ENCODE measurements at places on chromosomes 12 and 14.

DNA sequence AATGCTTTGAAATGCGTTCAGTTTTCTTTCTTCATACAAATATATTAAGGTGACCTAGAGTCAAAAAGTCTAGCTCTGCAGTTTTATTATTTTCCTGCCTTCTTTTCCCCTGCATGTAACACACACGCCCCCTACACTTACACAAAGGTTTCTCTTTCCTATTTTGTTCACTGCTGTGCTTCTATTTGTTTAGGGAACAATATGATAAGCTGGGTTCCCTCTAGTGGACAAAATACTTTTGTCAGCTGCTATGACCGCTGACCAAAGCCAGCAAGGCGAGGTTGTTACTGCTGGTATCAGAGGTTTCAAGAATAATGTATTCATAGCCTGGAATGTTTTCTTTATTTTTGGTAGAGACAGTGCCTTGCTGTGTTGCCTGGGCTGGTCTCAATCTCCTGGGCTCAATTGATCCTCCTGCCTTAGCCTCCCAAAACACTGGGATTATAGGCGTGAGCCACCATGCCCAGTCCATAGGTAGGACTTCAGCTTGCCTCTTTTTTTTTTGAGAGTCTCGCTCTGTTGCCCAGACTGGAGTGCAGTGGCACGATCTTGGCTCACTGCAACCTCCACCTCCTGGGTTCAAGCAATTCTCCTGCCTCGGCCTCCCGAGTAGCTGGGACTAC, 33.4 kb downstream of the FNTB start:
- DNase-seq = no peak

GRCh38 chr12:22321638-22322037, 12.9 kb downstream of the ST8SIA1 start:
- DNase-seq = no peak

GRCh38 chr12:46504494-46504893, 131.9 kb upstream of the SLC38A2 start:
- no peak for DNase-seq

DNA sequence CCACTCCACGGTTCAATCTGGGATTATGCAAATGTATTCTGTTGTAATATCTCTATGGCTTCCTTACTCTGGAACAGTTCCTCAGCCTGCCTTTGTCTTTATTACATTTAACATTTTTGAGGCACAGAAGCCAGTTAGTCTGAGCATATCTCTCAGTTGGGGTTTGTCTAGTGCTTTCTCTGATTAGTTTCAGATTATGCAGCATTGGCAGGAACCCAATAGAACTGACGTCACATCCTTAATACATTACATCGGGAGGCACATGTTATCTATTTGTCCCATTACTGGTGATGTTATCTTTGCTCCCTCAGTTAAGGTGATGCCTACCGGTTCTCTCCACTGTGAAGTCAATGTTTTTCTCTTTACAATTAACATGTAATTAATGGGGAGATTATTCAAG, 62.4 kb downstream of the PPM1A start:
- DNase-seq = no peak

DNA sequence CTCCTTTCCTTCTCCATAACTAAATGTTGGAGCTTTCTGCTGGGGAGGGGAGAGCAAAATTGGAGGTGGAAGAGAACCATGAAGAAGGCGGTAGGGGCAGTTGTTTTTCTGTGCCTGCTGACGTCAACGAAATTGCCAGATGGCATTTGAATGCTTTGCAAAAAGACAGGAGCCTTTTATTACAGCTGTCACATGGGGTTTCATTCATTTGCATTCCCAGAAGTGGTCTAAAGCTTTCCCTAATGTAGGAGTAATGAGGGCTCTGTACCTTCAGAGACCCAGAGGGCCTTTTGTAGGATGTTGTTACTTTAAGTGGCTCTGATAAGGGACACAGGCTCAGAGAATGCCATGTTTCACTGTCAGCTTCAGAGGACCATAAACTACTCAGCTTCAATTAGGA, 107.1 kb upstream of the SLCO1C1 start:
- DNase-seq = no peak

DNA sequence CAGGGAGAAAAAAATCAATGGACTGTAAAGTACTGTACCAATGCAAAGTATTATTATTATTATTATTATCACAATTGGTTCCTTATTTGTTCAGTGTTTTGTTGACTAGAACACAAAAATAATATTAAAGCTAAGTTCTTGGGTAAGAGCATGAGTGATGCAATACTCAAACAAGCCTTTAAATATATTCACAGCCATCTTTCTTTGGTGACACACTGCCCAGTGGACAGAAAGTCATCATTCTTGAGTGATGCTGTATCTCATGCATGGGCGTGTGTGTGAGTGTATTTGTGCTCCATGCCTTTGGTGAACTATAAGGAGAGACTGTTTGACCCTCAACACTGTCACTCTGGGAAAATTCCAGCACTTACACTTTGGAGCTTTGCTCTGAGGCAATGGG, 93.6 kb downstream of the KCNK10 start:
- DNase-seq = no peak

DNA sequence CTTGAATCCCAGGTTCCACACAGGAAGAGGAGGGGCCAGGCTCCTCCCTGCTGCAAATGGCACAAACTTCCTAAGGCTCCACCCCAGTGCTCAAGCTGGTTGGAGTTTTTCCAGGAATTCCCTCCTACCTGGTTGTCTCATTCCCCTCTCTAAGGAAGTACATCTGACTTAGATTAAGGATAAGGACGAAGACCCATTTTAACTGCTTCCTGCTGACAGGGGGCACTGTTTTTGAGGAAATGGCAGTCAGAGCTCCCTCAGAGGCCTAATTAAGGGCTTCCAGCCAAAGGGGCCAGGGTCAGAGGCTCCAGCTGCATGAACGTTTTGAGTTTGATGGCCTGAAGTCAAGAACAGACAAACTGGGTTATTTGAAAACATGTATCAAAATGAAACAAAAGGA, 1084.7 kb downstream of the SLC6A15 start:
- DNase-seq = no peak

- no peak for DNase-seq
Measured at GRCh38 chr12:16482726-16483125, 123.2 kb downstream of the LMO3 start.

DNA sequence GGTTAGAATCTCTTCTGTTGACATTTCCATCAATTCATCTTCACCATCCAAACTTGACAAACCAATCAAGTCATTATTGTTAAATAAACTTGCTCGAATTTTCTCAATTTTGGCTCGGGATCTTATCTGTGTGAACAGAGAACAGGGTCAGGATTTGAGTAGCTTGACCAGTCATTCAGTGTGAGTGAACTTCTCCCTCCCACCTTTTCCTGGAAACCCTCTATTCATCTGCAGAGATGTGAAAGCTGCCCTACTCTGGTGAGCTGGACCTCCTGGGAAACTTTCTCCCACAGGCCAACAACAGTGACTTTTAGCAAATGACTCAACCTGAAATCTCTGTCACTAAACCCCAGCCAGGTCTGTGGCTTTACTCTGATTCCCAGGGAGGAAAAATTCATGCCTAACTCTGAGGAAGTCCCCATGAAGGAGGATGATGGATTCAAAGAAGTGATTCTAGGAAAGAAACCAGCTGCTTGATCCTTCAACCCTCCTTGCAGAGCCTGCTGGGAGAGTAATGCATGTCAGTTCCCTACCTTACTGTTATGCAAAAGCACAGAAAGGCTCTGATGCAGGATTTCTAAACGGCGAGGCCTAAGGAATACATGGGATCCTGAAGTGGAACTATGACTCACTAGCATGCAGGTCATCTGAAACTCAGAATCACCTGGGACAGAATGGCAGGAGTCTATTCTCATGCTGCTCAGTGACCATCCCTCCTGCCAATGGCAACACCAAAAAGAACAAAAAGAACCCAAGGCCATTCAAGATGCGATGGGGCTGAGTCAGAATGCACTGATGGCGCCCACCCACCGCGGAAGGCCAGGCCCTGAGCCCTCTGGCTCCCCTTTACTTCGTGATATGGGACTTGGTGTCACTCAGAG, 58.0 kb downstream of the TRAFD1 start:
- DNase-seq = no peak
